ENCODE measurements at places on chromosomes 3 and 15.

DNA sequence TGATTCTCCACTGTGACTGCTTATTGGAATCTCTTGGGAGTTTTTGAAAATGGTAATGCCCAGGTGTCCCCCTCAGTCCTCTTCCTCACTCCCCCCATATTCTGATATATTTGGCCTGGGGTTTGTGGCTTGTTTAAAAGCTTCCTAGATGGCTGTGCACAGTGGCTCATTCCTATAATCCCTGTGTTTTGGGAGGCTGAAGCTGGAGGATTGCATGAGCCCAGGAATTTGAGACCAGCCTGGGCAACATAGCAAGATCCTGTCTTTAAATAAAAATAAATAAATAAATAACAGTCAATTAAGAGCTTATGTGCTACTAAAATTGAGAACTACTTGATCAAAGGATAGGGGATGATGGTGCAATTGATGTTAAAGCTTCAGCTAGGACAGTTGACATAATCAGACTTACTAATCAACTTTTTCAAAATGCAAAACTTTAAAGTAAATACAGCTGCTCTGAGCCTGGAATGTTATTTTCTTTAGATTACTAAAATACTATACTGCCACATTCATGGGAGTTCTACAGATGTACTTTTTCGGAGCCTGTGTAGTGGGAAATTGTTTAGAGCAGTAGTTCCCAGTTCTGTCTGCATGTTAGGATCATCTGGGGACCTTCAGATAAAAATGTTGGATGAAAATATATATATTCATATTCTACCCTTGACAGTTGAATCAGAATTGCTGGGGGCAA is 33.4 kb downstream of the ARIH1 start:
- DNase-seq = no peak

- DNase-seq = no peak
Measured at GRCh38 chr3:179281825-179282224, 30.9 kb upstream of the KCNMB3 start.

DNA sequence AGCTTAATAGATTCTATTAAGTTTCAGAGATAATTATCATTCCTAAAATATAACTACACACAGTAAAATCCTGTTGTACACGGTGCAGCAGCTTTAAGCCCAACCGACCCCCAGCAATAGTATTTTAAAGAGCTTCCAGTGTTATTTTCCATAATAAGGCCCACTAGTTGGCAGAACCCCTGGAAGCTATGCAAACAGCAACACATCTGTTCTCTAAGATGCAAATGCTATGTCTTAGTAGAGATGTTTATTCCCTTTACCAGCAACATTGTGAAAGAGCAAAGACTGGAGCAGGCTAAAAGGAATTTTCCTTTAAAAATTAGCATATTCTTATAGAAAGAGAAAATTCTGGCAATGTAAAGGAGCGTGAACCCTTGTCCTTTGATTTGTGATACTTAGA is 819.7 kb upstream of the ALCAM start:
- DNase-seq = no peak

DNA sequence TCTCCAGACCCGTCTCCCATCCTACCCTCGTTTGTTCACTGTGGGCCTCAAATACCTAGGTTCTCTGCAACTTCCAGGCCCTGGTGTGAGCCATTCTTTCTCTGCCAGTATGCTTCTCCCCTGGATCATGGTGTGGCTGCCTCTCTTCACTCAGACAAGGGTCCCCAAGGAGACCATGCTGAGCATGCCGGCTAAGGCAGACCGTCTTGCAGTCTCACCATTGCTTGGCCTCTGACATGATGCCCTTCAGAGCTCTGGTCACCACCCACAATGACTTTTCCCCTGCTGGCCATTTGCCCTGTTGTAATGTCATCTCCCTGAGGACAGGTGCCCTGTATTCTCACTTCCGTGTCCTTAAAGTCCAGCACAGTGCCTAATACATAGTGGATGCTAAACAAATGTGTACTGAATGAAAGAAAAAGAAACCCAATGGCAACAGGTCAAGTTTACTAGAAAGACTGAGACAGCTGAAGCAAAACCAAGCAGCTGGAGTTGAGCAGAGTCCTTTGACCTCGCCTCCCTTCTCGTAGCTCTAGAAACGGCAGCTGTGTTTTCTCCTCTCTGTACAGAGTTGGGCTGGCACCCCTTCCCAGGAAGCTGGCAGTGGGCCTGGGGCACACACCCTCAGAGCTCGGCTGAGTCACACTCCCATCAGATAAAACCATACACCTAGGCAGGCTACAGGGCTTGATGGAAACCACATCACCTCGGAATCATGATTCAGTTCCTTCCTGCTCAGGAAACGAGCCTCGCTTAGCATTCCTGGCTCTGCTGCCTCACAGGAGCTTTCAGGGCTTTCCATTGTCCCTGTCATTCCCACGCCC is 8.6 kb downstream of the TLR9 start:
- no peak for DNase-seq

DNA sequence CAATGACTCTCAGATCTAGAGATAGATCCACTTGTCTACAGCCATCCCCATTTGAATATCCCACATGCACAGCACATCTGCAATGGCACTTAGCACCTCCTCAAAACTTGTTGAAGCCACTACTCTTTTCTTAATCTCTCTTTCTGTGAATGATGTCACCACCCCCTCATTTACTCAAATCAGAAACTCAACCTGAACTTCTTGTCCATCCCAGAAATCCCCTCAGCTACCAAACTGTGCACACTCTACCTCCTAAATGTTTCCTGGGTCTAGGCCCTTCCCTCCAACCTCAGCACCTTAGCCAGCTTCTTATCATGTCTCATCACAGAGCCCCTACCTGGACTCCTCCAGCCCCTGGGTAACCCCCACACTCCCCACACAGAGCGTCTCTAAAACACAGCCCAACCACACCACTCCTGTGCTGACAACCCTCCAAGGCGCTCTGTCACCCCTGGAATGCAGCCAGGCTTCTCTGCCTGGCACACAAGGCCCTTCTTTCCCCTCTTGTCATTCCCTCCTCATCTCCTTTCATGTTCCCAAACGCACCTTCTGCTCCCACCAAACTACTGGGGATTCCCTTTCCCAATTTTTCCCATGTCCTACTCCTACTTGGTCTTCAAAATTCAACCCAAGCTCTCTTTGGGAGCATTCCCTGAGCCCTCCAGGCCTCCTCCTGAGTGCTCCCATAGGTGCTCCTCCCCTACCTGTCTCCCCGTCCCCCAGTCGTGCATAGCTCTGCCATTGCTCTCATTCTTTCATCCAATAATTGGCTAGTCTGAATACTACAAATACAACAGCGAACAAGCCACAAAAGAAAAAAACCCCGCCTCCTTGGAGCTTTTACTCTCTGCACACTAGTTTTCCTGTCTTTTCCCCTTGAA is 39.8 kb upstream of the ZBTB38 start:
- DNase-seq = no peak

- no peak for DNase-seq
Measured at GRCh38 chr3:97990624-97991292, 18.5 kb upstream of the RIOX2 start.

GRCh38 chr3:124316034-124316287 is 324.0 kb upstream of the ROPN1 start:
- DNase-seq = no peak

DNA sequence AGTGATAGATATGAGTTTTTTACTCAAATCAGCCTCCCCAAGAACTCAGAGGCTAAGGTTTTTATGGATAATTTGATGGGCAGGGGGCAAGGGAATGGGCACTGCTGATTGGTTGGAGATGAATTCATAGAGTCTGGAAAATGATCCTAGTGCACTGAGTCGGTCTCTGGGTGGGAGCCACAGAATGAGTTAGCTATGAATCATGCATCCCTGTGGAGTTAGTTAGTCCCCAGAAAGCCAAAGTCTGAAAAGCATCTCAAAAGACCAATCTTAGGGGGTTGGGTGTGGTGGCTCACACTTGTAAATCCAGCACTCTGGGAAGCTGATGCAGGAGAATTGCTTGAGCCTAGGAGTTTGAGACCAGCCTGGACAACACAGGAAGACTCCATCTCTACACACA is 516.1 kb downstream of the AGBL1 start:
- no peak for DNase-seq

Data from stimulated activated CD4-positive, alpha-beta T cell treated with anti-CD3 and anti-CD28 coated beads, Interleukin-1b, Interleukin-23, amount 100 ng/mL, for 1 hour (primary cell).